ENCODE measurements at places on chromosomes 11 and 22.

- DNase-seq: no peak
Measured at GRCh38 chr11:75538150-75538942, 12.6 kb upstream of the GDPD5 start.

- DNase-seq: no peak
Measured at GRCh38 chr11:30012346-30012745, 4.5 kb downstream of the KCNA4 start.

DNA sequence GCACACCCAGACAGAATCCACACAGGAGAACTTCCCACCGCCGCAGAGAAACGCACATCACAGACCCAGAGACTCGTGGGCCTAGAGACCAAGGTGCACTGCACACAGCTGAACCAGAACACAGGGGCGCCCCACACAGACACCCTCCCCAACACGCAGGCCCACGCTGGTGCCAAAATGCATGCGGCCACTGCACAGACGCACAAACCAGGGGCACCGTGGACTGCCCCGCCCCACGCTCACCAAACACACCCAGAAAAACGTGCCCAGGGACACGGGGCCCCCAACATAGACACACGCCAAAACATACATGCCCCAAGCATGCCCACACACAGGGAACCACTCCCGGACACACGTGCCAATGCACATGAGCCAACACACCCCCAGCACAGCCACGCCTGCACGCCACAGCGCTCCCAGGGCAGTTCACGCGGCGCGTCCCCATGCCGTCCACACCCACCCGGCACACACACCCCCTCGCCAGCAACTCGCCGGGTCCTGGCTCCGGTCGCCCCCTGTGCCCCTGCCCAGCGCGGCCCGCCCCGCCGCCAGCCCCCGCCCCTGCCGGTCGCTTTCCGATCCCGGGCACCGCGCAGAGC is 7.8 kb downstream of the ELFN2 start:
- no peak for DNase-seq

DNA sequence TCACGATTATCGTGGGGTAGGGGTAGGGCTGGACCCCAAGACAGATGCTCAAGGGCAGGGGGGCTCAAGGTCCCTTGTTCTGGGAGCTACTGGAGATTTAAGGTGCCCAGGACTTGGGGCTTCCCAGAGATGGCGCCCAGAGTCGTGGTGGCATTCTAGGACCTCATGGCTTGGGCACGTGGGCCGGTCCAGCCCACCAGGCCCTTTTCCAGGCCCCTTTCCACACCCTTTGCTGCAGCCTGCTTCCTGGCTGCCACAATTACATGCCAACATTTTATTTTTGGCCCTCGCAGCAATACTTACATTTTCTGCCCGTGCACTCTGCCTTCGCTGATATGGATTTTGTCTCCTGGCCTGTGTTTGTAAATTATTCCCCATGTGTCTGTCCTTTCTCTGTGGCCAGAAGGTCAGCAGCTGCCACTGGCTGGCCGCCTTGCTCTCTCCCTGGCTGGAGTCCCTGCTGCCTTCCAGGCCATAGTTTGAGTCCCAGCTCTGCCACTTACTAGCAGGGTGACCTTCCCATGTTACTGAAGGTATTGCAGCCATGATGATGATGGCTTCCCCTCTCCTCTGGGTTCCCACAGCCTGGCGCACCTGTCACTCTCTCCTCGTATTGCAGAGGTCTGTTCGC is 11.2 kb downstream of the MB start:
- DNase-seq: no peak

GRCh38 chr11:12769834-12770345 is 95.7 kb downstream of the TEAD1 start:
- no peak for DNase-seq

- DNase-seq: no peak
Measured at GRCh38 chr11:68441466-68442230, 18.9 kb upstream of the PPP6R3 start.

DNA sequence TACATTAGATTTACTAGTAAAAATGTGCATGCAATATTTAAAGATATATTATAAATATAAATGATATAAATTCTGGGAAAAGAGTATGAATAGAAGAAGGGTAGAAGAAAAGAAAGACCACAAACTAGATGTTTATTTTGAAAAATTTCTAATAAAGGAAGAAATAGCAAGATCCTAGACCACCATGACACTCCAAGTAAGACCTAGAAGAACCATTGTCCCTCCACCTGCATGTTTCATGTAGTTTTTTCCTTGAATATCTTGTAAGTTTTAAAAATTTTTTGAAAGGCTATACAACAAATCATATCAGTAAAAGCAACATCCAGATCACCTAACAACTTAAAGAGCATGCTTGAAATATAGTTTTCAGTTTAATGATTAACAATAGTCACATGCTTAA is 46.8 kb downstream of the ARHGAP32 start:
- no peak for DNase-seq

DNA sequence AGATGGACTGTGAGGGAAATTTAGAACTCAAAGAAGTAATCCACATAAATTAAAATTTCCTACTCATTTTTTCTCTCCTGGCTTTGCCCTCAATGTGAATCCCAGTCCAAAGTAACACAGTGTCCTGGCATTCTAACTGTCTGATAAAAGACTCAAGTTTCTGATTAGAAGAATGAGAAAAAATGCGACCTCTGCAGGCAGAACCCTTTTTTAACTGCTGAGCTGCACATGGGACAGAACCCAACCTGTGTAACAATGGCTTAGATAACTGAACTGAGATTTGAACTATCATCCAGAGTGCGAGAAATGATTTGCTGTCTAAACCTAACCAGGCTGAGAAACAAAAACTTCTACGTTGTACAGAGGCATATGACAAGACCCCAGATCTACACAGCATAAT is 385.6 kb upstream of the LRRC4C start:
- no peak for DNase-seq

GRCh38 chr11:121570453-121570852 is 117.7 kb upstream of the SORL1-AS1 start:
- DNase-seq: no peak

DNA sequence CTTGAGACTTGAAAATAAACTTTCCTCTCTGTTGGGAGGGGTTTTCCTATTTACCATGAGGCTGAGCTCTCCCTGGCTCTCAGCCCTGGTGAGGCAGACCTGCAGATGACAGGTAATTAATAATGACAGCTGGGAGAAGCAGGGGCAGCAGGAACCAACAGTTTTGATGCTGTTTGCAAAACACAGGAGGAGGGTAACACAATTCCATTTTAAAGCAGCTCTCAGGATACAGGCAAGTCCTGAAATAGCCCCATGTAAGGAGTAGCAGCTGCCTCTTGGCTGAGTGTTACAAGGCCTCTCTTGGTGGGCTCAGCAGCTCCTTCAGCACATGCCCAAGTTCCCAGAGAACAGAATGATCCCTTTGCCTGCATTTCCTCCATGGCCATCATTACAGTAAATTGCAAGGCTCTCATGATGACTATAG is 13.3 kb downstream of the PARVA start:
- no peak for DNase-seq

- DNase-seq: no peak
Measured at GRCh38 chr11:19092850-19093249, 24.1 kb upstream of the ZDHHC13 start.

- peak; percentile 83 for DNase-seq
Measured at GRCh38 chr11:1262172-1263006, 39.5 kb downstream of the MUC5B start.

DNA sequence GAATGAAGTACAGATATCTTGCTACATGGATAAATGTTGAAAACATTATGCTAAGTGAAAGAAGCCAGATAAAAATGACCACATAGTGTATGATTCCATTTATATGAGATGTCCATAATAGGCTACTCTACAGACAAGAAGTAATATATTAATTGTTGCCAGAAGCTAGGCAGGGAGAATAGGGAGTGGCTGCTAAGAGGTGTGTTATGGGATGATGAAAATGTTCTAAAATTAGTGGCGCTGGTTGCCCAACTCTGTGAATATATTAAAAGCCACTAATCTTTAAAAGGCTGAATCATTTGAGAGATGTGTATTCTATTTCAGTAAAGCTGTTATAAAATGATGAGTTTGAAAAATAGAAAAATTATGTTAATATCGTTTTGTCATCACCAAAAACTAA is 144.4 kb downstream of the NCAM1 start:
- no peak for DNase-seq

DNA sequence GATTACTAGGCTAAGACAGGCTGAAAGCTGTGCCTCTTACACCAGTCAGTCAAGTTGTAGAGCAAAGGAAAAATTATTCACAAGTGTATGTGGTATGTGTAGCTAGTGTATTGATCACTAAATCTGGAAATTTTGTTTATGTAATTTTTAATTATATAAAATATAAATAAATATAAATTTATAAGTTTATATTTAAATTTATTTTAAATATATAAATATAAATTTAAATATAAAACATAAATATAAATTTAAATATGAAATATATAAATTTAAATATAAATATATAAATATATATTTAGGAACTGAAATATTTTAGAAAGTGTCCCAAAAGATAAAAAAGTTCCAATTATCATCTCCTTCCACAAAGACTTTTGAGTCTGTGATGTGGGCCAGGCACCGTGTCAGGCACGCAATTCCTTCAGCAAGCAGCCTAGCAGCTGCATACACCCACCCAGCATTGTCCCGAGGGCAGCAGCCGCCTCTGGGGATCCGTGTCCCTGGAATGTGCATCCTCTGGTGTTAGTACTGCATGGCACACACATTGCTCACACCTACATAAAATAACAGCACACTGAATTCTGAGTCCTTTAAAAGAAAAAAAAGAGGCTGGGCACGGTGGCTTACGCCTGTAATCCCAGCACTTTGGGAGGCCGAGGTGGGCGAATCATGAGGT is 1098.0 kb downstream of the BRD1 start:
- no peak for DNase-seq

DNA sequence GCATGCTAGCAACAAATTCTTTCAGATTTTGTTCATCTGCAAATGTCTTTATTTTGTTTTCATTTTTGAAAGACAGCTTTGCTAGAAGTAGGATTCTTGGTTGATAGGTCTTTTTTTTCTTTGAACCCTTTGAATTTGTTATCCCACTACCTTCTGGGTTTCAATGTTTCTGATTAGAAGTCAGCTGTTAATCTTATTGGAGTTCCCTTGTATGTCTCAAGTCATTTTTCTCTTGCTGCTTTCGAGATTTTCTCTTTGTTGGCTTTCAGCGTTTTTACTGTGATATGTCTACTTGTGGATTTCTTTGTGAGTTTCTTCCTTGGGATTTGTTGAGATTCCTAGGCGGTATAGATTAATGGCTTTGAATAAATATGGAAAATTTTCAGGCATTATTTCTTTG is 27.2 kb upstream of the MS4A8 start:
- DNase-seq: no peak

GRCh38 chr11:74822170-74822569 is 73.5 kb downstream of the RNF169 start:
- DNase-seq: no peak

DNA sequence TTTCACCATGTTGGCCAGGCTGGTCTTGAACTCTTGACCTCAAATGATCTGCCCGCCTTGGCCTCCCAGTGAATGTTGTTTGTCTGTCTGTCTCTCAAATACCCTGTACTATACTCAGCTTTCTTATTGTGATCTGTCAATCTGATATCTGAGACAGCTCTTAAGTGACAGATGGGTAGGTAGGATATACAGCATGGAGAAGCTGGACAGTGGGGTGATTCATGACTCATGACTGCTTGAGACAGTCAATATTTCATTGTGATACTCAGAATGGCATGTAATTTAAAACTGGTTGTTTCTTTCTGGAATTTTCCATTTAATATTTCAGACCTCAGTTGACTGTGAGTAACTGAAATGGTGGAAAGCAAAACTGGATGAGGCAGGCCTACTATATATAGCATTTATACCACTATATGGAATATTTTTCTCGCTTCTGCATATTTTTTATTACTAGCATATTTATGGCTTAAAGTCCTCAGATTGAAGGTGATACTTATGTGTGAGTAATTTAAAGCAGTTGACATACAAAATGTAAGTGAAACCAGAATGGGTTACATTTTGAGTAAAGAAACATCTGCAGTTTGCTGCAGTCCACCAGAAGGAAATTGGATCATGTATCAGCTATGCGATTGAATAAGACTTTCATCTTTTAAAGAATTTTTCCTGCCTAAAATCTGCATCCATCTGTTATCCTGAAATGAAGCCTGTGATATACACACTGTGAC is 22.3 kb downstream of the ARHGAP42 start:
- no peak for DNase-seq

DNA sequence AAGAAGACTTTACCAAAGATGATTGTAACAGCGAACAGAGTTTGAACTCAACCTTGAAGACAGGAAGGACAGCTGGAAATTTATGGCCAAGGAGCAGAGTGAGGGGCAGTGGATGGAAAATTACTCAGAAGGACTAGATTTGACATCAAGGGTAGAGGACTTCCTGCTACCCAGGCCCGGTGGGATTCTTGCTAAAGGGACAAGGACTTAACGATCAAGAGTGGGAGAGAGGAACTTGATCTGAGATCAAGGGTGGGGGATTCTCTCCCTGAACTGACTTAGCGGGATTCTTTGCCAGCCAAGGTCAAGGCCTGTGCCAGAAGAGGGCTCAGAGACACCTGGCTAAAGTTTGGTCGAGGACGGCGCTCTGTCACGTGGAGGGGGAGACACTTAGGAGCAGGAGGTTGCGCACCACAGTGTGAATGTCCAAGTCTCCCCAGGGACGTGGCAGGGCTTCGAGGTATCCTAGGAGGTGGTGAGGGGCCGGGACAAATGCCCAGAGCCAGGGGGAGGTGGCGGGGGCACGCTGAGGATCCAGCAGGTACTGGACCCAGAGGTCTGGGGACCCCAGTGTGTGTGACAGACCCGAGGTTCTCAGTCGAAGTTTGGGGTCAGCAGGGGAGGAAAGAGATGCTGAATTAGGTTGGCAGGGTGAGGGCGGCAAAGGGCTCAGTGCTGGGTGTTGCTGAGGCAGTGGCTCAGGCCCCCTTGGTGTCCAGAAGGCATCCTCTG is 46.1 kb upstream of the SHISAL1 start:
- no peak for DNase-seq

DNA sequence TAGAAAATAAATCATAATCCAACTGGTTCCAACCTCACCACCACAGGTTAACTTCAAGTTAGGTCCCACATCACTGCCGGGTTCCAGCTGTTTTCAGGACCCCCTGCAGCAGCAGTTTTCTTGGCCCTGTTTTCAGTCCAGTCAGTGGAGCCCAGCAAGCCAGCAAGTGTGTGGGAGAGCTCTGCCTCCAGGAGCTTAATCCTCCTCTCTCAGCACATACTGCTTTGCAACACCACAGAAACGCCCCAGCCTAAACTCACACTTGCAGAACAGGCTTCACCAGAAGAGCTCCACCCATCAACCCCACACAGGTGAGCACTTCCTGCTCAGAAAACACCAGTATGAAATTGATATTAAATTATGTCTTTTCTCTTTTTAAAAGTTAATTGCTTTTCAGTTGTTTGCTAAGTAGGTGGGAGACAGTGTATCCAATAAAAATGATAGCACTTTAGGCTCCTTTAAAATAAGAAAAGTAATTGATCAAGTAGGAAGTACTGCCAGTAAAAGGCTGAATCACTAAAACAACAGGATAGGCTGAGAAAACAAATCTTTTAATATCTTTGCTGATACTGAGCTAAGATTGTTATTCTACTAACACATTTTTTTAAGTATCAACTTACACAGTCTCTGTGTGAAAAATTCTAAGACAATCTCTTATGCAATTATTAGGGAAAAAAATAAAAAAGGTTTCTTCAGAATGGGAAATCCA is 81.5 kb upstream of the TP53AIP1 start:
- no peak for DNase-seq

- DNase-seq: peak; percentile 46
Measured at GRCh38 chr11:16788141-16789062, 50.0 kb downstream of the C11orf58 start.
